ENCODE measurements at places on chromosomes 2 and 18. TPM values are rescaled to one million over a fixed set of nuclear protein-coding genes. Genes with fewer than 3 reads are reported as not detected.

DNA sequence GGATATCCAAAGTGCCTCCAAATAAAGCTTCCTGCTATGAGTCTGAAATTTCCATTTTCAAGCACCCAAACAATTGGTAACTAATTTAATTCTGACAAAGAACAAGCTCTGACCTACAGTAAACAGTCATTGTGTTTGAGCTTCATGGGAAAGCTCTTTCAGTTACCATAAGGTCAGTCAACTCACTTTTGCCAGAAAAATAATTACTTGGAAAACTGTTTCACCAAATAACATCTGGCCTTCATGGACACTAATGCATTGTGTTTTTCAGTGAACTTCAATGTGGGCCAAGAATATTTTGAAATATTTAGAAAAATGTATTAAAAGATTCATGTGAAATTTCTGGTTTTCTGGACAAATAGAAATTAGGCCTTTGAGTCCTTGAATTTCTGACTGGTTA is 369.9 kb downstream of the GALR1 start:
- H3K4me1 ChIP-seq: no peaks in the 10 kb centered on the region
- H3K27me3 ChIP-seq: no peaks in the 10 kb centered on the region
- no peaks in the 10 kb centered on the region for H3K36me3 ChIP-seq
- no peak overlapping the region for H3K4me3 ChIP-seq

DNA sequence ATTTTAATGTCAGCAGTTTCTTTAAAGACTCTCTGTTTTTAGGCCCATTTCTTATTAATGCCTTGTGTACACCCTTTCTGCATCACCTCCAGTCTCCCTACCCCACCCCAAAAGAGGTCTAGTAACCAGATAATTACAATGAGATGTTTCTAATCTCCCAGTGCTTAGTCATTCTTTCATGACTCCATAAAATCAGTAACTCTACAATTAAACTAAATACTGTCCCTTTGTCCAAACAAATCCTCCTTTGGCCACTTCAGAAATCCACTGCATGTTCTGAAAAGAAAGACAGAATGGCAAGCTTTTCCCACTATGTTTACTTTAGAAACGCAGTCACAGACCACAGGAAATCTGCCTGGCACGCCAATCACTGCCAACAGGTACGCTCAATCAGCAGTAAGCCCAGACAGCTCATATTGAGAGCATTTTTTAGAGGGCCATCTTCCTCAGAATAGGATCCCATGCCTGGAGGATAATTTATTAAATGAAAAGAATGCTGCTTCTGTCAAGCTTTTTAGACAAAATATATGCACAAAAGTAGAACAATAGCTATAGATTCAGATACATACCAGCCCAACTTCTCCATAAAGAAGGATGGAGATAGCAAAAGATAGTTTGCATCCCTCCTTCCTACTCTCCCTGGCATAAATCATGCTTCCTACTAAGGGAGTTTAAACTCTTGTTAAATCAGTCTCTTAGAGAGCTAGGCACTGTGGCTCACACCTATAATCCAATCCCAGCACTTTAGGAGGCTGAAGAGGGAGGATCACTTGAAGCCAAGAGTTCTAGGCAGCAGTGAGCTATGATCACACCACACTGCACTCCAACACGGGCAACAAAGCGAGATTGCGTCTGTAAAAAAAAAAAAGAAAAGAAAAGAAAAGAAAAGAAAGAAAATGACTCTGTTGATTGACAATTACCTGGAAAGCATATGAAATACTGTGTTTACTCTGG is 14.6 kb downstream of the CLASP1 start:
- H3K4me3 ChIP-seq: no peak overlapping the region
- H3K27ac ChIP-seq: no peak overlapping the region
- DNase-seq: no peak
- H3K27me3 ChIP-seq: no peaks in the 10 kb centered on the region

DNA sequence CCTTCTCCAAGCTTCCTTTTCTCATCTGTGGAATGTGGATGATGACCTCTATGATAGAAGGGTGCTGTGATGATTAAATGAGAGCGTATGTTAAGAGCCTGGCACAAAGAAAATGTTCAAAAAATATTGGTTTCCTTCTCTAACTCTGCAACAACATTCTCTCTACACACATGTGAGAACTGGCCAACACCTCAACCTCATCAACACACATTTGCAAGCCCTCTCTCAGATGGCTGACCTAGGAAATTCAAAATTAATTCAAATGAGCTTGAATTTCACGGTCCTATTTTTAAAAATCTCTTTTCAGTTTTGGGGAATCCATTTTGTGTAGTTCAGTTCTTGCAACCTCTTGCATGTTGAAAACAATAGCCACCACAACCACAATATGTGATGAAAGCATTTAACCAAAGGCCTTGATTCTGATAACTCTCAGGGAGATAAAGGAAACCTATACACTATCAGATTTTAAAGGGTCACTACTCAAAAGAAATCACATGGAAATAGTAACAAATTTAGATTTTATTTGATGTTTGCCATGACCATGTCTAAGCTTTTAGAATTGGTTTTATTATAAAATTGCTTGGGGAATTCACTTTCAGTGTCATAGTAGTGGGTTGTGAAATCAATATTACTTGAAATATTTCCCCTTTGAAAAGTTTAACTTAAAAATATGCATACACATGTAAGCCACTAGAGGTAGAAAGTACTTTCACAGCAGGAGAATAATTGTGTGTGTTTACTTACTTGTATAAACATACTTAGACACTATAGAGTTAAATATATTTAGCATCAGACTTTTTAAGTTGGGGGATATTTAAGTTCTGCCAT is 16.6 kb upstream of the NABP1 start:
- H3K27me3 ChIP-seq: no peaks in the 10 kb centered on the region
- no peaks in the 10 kb centered on the region for H3K4me1 ChIP-seq
- no peak for DNase-seq
- H3K27ac ChIP-seq: no peak overlapping the region

DNA sequence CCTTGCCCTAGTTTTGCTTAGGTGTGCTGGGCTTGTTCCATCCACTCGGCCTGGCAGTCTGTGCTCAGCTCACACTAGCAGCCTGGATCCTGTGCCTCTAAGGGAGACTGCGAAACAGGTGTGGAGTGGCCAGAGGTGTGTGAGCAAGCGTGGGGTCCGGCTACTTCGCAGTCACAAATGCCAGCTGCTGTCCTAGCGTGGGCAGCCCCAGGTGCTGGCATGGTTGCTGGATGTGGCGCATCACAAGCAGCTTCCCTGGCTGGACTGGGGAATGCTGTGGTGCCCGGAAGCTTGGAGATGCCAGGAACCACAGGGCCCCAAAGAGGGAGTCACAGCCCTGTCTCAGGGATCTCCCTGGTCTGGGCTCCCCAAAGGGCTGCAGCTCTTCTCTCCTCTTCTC is 119.0 kb upstream of the TMEFF2 start:
- no peaks in the 10 kb centered on the region for H3K36me3 ChIP-seq
- no peak for DNase-seq
- no peak overlapping the region for H3K4me3 ChIP-seq
- no peak overlapping the region for H3K27ac ChIP-seq

GRCh38 chr2:157438863-157439823 is 4.7 kb downstream of the CYTIP start:
- no peaks in the 10 kb centered on the region for H3K27me3 ChIP-seq
- peaks cover 8% of the 10 kb centered on the region for H3K4me1 ChIP-seq
- H3K4me3 ChIP-seq: peak overlapping the region; percentile 93
- H3K36me3 ChIP-seq: peaks cover 22% of the 10 kb centered on the region

- no peaks in the 10 kb centered on the region for H3K27me3 ChIP-seq
- no peak overlapping the region for H3K4me3 ChIP-seq
- no peaks in the 10 kb centered on the region for H3K36me3 ChIP-seq
- H3K4me1 ChIP-seq: no peaks in the 10 kb centered on the region
- H3K27ac ChIP-seq: no peak overlapping the region
- no peak for DNase-seq
These were observed 111.4 kb downstream of the ANTXR1 start for GRCh38 chr2:69124343-69124742.

- DNase-seq: no peak
- peaks cover 17% of the 10 kb centered on the region for H3K4me1 ChIP-seq
- no peak overlapping the region for H3K27ac ChIP-seq
- no peaks in the 10 kb centered on the region for H3K27me3 ChIP-seq
- no peak overlapping the region for H3K4me3 ChIP-seq
- no peaks in the 10 kb centered on the region for H3K36me3 ChIP-seq
These were observed 54.0 kb upstream of the RIOK3 start for GRCh38 chr18:23399067-23399466.

GRCh38 chr2:4915357-4915756 is 776.8 kb upstream of the SOX11 start:
- no peaks in the 10 kb centered on the region for H3K36me3 ChIP-seq
- H3K27ac ChIP-seq: no peak overlapping the region
- H3K4me1 ChIP-seq: no peaks in the 10 kb centered on the region
- no peak for DNase-seq
- no peaks in the 10 kb centered on the region for H3K27me3 ChIP-seq

The MOGAT1 gene
- total RNA-seq: not detected

The CYP27C1 gene
- not detected for total RNA-seq

The RNF152 gene
- 0.38 TPM for total RNA-seq

The CAPN13 gene
- not detected for total RNA-seq

The CASP10 gene
- total RNA-seq: 7.3 TPM

The CFAP65 gene
- total RNA-seq: not detected

The TMEM182 gene
- 3.8 TPM for total RNA-seq

All from CD8-positive, alpha-beta memory T cell (primary cell).